ENCODE measurements at places on chromosomes 1 and 21. TPM values are rescaled to one million over a fixed set of nuclear protein-coding genes. Genes with fewer than 3 reads are reported as not detected.

Gene RABGAP1L
- polyA plus RNA-seq: 27.8 TPM

DNA sequence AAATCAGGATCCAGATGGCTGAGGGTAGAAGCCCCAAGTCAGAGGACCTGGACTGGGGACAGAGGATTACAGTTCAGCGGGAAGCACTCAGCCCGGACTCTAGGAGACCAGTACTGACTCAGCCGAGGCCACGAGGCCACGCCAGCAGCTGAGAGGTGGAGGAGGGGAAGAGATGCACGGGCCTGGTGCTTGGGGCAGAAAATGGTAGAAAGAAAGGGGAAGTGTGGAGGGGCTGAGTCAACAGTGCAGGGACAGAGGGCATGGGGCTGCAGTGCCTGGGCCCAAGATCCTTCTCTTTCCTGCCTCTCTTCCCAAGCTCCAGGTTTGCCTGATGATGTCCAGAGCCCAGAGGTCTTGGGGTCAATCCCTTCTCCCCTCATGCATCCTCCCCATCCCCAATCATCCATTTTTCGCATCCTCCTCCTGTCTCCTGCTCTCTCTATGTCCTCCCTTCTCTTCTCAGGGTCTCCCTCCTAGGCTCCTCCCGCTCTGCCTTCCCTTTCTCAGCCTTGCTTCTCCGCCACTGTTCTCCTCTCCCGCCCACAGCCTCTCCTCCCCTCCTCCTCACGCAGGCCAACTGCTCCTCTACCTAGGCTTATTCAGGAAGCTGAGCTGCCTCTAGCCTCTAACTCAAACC lies 7.7 kb downstream of the ARHGEF2 start:
- DNase-seq: no peak

GRCh38 chr21:40165773-40166070 lies 298.5 kb downstream of the PCP4 start:
- DNase-seq: no peak

DNA sequence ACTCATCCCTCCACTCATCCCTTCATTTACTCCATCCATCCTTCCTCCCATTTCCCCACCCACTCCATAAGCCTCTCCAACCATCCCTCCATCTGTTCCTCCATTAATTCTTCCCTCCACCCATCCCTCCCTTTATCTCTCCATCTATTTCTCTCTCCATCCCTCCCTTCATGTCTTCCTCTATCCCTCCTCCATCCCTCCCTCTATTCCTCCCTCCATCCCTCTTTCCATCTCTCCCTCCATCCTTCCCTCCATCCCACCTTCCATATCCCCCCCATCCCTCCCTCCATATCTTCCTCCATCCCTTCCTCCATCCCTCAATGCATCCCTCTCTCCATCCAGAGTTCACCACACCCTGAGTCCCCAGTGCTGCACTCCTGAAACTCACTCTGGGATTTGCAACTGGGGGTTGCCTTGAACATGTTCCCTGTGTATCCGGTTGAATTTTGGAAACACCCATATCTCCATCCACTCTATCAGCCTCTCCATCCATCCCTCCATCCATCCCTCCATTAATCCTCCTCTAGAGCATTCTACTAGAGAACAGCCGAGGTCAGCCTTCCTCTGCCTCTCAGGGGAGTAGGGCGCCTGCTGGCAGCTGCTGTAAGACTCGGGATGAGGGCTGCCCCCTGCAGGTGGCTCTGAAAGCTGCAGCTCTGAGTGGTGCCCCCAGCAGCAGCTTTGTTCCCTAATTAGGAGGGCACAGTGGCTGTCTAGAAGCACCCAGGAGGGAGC lies 39.4 kb downstream of the ABCG1 start:
- no peak for DNase-seq

DNA sequence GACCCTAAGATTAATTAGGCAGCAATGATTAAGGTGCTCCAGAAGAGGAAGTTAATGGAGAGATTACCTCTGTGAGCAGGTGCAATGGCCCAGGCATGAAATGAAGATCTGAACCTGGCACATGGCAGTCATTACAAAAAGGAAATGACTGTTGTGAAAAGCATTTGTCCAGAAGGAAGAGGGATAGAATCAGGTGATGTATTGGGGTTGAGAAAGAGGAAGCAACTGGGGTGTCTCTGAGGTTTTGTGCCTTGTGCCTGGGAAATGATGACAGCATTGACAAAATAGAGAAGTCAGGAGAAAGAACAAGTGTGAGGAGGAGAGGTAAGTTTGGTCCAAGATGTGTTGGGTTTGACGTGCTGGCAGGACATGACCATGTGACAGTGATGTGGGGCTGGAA lies 5.6 kb downstream of the CRCT1 start:
- no peak for DNase-seq

DNA sequence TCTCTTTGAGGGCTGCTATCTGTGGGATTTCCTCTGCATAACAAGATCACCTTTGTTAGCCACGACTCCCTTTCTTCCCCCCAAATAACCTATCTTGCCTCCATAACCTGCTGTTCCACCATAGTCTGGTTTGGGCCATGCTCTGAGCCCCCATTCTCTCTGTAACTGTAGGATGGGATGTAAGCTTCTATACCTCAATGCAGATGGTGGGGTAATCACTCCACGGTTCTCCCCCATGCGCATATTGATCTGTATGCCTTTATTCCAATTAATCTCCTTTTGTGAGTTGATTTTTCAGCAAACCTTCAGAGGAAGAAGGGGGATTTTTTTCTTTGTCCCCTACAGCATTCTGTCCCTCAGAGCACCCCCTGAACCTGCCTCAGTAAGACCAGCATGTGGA lies 170.1 kb upstream of the IRF2BP2 start:
- DNase-seq: no peak

DNA sequence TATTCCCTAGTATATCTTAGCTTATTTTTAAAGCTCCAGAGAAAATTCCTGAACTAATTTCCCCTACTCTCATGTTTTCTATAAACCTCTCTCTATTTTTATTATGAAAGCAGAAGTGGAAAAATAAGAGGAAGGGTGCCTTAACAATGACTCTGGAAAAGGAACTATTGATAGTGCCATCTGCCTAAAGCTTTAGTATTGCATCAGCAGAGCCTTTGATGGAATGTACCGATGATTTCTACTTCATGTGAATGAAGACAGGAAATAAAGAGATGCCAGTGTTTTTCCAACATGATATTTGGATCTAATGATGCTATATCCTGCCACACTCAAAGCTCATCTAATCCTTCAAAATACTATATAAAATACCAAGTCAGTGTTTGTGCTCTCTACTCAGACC lies 35.1 kb downstream of the TNFSF18 start:
- DNase-seq: no peak

DNA sequence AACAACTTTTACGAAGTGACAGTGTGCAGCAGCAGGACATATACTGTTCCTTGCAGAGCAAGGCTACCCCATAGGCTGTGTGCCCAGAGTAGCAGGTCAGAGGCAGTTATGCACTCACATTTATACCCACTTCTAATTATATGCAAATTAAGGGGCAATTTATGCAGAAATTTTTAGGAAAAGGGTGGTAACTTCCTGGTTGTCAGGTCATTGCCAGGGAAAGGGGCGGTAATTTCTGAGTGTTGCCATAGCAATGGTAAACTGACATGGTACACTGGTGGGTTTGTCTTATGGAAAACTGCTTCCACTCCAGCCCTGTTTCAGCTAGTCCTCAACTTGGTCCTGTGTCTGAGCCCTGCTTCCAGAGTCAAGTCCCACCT lies 12.0 kb upstream of the SLAMF1 start:
- DNase-seq: no peak

GRCh38 chr1:73160759-73161158 lies 878.4 kb upstream of the NEGR1 start:
- DNase-seq: no peak

All from renal pelvis (tissue), 12 donors.